ENCODE measurements at places on chromosomes 1 and 21.

DNA sequence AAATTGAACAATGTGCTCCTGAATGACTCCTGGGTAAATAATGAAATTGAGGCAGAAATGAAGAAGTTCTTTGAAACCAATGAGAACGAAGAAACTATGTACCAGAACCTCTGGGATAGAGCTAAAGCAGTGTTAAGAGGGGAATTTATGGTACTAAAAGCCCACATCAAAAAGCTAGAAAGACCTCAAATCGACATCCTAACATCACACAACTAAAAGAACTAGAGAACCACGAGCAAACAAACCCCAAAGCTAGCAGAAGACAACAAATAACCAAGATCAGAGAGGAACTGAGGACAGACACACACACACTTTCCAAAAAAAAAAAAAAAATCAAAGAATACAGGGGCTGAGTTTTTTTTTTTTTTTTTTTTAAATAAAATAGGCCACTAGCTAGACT is 564.2 kb downstream of the SMYD3 start:
- no peak for DNase-seq

DNA sequence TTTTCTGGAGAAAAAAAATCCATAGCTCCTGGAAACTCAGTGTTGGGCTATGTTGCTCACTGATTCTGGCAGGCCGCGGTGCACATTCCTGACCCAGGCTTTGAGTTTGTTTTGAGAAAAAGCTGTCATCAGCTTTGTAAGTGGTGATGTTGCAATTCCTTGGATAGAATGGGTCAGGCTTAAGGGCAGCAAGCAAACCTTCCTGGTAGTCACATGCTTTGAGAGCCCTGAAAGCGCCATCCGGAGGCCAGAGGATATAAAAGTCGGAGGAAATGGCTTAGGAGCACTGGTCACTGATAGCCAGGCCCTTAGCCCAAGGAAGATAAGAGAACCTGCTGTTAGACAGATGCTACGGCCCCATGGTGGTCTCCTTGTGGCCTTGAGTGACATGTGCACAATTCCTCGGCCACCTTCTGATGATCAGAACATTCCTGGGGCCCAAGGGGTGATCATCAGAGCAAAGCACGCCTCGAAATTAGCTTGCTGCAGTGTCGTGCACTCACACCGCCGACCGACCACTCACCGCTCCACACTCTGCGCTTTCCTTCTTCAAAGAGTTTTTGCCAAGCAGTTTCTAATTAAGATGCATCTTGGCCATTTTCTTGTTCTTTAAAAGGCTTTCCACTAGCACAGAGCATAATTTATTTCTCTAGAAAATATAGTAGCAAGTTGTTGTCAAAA is 78.6 kb downstream of the MAN1C1 start:
- DNase-seq = peak; percentile 44

DNA sequence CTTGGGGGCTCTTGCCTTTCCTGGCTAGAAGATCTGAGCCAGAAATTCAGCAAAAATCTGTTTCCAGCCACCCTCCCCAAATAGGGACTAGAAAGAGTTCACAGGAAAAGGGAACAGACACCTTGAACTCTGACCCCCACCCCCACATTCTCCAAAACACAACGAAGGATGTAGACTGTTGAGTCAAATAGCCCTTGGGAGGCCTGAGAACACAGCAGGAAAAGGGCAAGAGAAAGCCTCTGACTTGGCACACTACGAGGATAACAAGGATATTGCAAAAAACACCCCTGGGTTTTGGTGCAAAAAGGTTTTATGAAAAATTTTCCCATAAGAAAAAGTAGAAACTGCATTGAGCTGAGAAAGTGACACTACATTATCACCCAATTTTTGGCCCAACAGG is 1.9 kb upstream of the YRDC start:
- DNase-seq = no peak

DNA sequence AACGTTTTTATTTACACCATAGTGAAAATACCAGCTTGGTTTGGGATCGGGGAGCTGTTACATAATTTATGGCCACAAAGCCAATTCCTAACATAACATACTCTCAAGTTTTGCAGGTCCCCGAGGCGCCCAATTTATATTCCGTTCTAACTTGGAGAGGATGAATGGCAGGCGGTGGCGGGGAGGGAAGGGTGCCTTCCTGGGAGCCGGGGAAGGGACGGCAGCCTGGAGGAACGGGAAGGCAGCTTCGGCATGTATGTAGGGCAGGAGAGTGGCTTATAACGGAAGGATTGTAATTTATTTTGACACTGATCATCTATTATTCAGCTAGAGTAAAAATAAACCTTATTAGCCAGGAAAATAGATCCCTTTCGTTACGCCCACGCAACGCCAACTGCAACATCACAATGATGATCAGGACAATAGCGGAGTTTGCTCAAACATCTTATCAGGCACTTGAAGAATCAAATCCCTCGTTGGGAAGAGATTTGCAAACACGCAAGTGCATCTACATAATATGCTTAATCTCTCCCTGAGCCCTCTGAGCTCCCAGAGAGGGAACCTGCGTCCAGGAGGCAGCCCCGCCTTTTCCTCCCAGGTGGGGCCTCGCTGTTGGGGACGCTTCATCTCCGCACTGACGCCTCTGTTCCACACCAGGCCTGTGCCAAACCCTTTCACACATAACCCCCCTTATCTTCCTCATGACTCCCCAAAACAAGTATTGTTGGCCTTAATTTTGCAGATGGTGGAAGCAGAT is 93.7 kb upstream of the C1orf174 start:
- no peak for DNase-seq

GRCh38 chr1:72122099-72122880 is 160.0 kb downstream of the NEGR1 start:
- DNase-seq = no peak

DNA sequence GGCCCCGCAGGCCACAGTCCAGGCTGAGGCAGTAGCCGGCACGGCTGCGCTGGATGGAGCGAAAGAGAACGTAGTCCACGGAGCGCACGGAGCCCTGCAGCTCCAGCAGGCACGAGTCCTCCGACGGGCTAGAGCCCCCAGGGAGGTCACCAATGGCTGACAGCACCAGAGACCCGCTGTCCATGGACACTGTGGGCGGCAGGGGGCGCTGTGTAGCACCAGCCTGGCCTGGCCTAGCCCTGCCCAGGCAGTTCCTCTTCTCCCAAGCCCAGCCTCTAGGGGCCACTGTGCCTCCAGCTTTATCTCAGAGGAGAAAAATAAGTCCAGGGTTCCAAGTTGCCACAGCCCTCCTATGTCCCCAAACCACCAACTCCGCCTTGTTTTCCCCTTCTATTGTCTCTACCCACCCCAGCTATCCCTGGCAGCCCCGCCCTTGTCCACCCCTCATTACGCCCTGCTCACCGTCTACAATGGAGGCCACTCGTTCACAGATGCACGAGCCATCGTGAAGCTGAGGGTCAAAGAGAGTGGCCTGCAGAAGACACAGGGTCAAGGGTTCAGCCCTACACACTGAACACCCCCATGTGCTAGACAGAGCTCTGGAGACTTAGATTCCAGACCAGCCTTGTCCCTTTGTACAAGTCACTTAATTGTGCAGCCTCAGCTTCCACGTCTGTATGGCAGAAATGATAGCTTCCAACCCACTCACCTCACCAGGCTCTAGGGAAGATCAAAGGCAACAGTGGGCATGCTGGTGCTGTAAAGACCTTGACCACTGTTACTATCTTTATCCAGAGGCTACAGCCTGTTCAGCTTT is 4.4 kb downstream of the ENTREP3 start:
- DNase-seq = peak; percentile 97

DNA sequence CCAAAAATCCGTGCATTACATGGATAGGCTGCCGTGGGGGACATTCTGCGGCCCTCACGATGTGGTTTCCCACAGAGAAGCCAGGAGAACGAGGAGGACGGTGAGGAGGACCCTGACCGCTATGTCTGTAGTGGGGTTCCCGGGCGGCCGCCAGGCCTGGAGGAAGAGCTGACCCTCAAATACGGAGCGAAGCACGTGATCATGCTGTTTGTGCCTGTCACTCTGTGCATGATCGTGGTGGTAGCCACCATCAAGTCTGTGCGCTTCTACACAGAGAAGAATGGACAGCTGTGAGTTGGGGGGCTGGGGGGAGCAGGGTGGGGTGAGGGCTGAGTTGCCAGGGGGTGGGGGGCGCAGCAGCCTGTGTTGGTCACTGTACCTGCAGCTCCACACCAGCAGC is 13.2 kb downstream of the PSEN2 start:
- no peak for DNase-seq

GRCh38 chr1:118773656-118774055 is 214.5 kb downstream of the TBX15 start:
- DNase-seq = no peak

DNA sequence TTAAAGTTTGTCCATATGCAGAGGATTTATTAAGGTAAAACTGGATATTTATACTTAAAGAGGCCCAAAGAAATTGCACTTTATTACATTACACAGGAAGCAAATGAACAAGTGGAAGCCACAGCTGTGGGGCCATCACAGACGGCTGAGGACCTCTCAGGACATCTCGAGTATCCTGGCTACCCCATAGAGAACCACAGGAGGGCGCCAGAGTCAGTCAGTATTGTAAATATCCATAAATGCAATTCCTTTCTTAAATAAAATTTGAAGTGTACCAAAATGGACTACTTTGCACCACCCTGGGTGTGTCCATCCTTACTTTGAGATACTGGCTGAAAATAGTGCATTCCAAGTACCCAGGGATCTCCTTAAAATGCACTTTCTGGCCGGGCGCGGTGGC is 257.2 kb downstream of the MRPL39 start:
- DNase-seq = peak; percentile 37

- DNase-seq = no peak
Observed at GRCh38 chr1:71252900-71253299, 172.1 kb upstream of the ZRANB2 start.
